SW480 (cell line): ENCODE measurements at places on chromosomes 13 and 19.

- DNase-seq = peak; percentile 8
Measured at GRCh38 chr13:40589285-40590109, 76.9 kb downstream of the FOXO1 start.

GRCh38 chr13:97192166-97192565 lies 30.0 kb upstream of the MBNL2 start:
- DNase-seq = no peak

DNA sequence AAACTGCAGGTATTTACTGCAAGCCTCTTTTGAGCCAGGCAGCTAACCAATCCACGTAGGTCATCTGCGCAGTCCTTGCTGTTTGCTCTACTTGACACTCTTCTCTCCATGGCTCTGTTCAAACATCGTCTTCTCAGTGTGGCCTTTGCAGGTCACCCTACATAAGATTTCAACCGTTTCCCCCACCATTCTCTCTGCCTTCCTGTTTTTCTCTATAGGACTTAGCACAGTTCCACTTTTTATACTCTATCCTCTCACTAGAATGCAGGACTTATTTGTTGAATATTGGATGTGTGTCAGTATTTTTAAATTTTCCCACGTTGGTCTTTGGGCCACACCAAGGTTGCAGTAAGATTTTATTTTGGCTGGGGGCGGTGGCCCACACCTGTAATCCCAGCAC lies 1.7 kb upstream of the FBXW9 start:
- no peak for DNase-seq

DNA sequence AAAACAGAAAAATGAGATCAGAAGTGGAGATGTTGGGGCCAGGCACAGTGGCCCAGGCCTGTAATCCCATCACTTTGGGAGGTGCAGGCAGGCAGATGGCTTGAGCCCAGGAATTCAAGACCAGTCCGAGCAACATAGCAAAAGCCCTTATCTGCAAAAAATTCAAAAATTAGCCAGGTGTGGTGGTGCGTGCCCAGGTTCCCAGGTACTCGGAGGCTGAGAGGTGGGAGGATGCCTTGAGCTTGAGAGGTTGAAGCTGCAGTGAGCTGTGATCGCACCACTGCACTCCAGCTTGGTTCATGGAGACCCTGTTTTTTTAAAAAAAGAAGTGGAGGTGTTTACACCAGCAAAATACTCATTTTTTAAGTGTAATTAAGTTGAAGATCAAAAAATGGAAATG lies 6.6 kb upstream of the ZFP36 start:
- no peak for DNase-seq

DNA sequence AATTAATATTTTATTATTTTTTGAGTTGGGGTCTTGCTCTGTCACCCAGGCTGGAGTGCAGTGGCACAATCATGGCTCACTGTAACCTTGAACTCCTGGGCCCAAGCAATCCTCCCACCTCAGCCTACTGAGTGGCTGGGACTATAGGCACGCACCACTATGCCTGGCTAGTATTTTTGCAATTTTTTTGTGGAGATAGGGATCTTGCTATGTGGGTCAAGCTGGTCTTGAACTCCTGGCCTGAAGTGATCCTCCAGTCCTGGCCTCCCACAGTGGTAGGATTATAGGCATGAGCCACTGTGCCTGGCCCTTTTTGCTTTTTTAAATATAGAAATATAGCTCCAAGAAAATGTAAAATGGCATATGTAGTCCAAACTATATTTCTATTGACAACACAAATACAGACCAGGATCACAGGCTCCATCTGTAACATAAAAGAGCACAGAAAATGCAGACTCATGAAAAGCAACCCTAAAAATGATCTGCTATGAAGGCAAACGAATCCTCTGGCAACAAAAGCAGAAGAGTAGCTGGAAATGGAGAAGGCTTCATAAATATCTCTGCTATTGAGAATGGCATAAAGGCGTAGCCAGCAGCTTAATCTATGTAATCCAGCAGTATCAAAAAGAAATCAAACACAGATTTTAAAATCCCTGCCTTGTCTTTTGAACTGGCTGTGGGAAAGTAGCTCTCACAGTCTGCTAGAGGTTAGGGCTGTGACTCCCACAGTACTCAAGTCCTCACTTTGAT lies 200.6 kb downstream of the LHFPL6 start:
- DNase-seq = no peak

- DNase-seq = no peak
Measured at GRCh38 chr13:113883314-113883811, 19.5 kb upstream of the GAS6 start.

DNA sequence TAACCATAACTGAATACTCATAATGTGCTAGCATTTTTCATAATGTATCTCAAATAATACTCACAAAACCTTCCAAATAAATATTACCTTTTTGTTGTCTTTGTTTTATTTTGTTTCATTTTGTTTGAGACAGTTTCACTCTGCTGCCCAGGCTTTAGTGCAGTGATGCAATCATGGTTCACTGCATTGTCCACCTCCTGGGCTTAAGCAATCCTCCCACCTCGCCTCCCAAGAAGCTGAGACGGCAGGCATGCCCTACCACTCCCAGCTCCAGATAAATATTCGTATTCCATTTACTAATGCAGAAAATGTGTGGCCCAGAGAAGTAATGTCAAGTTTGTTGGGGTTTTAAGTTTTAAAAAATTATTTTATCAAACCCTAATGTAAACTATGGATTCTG lies 739.1 kb downstream of the GPC5 start:
- DNase-seq = no peak

DNA sequence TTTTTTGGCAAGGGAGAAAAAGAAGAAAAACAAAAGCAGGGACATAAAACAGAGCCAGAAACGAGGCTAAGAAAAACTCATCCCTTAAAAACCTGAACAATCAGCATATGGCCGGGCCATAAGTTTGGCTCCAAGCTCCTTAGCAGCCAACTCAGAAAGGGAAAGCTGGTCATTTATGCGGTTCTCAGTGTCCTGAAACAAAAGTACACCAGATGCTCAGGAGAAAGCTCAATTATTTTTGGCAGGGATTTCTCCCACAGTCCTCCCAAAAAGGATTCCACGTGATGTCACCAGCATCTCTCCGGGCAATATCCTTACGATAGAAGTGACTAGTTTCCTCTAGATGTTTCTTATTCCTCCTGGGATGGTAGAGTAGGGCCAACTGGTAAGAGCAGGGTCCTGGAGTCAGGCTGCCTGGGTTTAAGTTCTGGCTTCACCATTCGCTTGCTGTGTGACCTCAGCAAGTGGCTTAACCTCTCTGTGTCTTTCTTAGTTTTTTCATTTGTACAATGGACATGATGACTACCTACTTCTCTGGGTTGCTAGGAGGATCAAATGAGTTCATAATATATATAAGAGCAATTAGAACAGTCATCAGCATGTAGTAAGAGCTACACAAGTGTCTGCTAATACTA lies 34.0 kb downstream of the PIN1 start:
- no peak for DNase-seq

DNA sequence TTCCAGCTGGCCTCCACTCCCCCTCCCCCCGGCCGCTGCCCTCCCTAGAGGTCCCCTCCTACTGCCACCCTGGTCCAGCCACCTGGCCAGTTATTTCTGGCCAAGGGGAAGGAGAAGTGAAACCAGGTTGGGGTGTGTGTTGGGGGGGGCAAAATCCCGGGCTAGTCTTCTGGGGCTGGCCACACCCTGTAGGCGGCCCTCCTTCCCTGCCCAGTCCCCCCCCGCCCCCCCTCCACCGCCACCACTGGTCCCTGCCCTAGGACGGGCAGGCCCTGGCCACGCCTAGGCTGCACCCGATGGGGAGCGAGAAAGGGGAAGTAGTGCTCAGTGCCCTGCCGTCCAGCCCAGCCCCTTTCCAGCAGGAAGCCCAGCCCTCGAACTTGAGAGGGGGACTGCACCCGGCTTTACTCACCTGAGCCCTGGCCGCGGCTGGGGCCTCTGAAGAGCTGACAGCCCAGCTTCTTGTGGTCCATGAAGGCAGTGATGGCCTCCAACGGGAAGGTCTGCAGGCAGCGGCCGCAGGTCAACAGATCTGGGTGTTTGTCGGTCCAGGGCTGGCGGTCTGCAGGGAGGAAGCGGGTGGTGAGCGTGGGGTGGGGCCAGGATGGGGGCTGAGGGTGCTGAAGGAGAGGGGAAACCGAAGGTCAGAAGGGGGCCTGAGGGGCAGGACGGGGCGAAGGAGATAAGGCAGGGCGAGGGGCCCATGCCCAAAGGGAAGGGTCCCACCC lies 813 bp downstream of the ZNF296 start:
- DNase-seq = peak; percentile 91
